ENCODE measurements at places on chromosomes 11 and 22.
A peak's percentile ranks its signal among the peaks of the same experiment; 100 is the strongest.

GRCh38 chr22:25563761-25564319 is 635 bp upstream of the GRK3 start:
- DNase-seq = peak; percentile 45

DNA sequence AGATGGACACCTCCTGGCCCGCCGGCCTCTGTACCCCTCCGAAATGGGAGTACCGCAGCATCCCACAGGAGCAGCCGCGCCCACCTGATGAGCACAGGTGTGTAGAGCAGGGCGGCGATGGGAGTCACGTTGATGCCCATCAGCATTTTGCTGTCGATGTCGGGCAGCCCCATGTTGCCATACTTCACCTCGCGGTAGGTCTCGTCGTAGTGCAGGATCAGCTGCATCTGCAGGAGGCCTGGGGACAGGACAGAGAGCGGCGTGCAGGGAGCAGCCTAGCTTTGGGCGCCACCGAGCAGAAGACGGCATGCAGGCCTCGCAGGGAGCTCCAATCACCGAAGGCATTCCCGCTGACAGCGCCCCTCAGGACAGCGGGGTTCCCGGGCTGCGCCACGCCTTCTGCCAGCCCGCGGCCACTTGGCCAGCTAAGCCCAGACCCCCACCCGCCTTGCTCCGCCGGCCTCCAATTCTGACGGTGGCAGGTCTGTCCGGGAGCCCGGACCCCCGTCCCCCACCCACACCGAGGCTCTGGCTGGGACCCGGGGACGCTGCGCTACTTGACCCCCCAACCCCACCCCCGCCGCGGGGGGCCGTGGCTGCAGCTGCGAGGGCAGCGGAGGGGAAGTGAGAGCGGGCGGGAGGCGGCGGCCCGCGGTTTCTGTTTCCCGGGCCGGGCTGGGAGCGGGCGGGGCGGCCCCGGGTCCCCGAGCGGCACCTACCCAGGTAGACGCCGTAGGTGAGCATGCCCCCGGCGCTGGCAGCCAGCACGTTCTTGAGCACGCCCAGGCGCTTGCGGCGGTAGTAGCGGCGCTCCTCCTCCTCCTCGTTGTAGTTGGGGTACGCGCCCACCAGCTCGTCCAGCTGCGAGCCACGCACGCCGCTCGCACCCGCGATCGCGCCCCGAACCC is 705 bp downstream of the UNC93B1 start:
- no peak for DNase-seq

- DNase-seq = no peak
Observed at GRCh38 chr11:92663539-92663938, 305.9 kb upstream of the MTNR1B start.

- no peak for DNase-seq
Observed at GRCh38 chr11:117641008-117641915, 155.8 kb downstream of the DSCAML1 start.

- no peak for DNase-seq
Observed at GRCh38 chr11:235180-235579, 962 bp downstream of the SIRT3 start.

DNA sequence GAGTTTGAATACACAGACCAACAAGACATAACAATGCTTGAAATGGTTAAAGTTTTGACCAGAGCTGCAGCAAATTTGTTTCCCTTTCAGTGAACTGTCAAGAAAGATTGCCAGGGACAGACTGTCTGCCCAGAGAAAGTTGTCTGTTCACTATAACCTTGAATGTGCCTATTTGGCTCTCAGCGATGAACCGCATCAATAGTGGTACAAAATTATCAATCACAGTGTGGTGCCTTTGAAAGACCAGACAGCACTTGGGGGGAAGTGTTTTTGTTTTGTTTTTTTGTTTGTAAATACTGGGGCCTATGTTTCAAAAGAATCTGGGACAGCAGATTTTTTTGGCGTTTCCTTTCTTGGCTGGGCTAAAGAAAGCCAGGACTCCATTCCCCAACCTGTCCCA is 123.1 kb downstream of the CD44 start:
- no peak for DNase-seq

GRCh38 chr11:2700415-2701211 is 819 bp upstream of the KCNQ1OT1 start:
- DNase-seq = peak; percentile 63

DNA sequence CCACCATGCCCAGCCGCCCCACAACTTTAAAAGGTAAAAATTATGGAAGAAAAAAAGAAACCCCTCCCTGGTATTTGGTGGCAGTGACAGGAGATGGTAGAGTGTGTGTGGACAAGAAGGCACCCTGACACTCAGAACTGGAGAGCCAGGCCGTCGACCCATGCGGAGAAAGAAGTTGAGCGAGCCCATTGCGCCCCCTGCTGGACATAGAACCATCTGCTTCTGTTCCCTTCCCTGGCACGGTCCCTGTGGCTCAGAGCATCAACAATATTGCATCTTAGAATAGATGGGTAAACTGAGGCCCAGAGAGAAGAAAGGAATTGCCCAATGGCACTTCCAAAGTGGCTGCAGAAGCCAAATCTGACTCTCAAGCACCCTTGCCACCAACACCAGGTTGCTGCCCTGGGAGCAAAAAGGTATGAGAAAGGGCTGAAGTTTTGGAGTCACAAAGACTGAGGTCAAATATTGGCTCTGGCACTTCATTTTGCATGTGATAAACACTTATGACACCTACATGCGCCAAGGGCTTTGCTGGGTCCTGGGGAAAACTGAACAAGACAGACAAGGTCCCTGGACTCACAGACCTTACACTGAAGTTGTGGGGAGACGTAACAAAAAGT is 8.6 kb downstream of the MRPL11 start:
- peak; percentile 52 for DNase-seq

- DNase-seq = no peak
Observed at GRCh38 chr22:49589811-49590210, 237.9 kb downstream of the BRD1 start.

DNA sequence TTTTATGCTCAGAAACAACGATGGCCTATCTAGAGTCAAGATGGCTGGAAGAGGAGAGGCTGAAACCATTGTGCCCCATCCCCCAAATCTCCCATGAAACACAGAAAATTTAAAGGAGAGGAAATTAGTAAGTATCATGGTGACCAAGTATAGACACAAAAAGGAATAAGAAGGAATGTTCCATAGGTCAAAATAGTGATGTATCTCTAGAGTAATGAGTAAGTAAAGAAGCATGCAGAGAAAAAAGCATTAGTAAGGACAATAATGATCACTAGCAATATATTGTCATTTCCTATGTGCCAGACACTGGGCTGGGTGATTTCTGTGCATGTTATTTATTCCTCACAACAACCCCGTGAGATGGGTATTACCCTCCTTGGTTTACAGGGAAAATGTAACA is 2.6 kb upstream of the SLC22A24 start:
- no peak for DNase-seq

DNA sequence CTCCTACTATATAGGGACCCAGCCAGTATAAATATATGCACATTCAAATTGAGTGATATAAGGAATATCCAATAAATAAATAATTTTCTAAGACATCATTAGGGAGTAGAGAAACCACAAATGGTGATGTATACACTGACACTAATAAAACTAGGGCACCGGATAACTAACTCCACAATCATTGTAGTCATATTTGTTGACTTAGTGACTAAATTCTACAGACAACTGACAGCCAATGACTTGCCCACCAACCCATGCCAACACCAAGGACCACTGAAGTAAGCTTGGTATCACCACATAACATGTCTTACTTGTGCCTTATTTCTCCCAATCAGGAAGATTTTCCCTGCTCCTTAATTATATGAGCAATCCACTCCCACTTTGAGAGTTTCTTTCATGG is 139.6 kb upstream of the TRPC6 start:
- no peak for DNase-seq

DNA sequence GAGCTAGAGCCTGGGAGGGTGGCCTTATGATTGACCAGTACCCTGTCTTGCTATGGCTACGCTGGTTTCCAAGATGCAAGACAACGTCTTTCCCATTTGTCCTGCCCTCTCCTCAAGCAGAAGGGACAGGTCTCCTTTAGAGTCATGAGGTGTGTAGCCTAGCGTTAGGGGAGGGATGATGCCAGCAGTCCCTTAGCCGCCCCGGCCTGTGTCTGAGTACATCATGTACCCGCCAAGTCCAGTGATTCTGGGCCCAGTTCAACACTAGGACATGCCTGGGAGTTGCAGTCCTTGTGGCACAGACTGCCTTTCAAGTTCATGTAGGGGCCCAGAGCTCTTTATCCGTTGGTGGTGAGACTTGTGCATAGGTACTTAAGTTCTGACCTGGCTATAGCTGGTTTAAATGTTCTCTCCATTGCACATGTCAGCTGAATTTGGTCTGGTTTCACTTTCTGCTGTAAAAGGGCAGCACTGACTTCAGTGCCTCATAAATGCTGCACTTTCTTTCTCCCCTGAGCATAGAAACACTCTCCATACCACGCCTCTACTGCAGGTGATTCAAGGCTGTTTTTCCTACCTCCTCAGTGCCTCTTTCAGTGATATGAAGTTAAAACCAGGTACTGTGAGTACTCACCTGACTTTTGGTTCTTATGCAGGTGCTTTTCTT is 151.1 kb downstream of the METTL15 start:
- no peak for DNase-seq

DNA sequence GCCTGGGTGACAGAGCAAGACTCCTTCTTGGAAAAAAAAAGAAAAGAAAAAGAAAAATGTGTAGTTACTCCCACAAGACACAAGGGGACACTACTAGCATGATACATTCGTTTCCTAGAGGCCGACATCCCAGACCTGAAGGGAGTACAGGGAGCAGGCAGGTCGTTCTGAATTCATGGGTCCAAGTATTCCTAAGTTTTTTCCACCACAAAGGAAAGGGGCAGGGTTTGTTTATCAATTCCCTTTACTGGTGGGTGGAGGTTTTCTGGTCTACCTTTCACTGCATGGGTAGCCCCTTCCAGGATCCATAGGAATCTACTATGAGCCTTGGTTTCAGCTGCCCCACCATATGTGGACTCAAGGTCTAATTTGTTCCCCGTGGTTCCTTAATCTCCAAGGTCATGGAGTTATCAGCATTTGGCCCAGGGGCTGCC is 11.8 kb downstream of the TIGD3 start:
- DNase-seq = no peak

DNA sequence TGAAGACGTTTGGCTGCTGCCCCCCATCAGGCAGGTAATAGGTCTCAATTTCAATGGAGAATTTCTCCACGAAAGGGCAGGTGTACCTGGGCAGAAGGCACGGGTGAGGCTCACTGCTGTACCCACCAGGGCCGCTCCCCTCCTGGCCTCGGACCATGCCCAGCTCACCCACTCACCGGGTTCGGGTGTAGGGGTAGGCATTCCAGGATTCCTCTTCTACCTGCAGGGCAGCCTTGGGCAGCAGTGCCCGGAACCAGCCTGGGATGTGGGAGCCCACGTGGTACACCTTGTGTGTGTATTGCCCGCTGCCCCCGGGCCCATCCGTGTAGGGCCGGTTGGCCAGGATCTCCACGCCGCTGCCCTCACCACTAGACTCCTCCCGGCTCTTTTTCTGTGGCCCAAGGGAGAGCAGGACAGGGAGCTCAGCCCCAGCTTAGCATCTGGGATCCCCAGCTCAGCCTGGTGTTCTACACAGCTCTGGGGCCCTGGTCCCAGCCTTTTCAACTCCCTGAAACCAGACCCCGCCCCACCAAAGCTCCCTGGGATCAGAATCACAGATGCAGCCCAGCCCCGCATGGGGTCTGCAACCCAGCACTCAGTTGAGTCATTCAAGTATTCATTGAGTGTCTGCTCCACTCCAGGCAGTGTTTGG is 2.7 kb downstream of the PITPNM1 start:
- DNase-seq = no peak

DNA sequence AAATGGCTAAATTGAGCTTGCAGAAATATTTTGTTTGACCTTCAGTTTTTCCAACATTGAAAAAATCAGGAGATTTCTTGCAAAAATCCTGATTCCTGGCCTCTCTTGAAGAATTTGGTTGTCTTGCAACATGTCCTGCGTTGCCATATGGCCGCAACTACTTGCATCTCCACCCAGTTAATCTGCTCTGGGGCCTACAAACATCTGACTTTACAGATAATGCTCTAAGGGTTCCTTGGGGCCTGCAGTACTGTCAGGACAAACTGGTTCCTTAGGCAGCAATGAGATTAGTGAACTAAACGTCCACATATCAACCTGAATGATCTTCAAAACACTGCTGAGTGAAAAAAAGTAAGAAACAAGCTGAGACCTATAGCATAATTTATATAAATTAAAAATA is 36.6 kb upstream of the FEZ1 start:
- no peak for DNase-seq

DNA sequence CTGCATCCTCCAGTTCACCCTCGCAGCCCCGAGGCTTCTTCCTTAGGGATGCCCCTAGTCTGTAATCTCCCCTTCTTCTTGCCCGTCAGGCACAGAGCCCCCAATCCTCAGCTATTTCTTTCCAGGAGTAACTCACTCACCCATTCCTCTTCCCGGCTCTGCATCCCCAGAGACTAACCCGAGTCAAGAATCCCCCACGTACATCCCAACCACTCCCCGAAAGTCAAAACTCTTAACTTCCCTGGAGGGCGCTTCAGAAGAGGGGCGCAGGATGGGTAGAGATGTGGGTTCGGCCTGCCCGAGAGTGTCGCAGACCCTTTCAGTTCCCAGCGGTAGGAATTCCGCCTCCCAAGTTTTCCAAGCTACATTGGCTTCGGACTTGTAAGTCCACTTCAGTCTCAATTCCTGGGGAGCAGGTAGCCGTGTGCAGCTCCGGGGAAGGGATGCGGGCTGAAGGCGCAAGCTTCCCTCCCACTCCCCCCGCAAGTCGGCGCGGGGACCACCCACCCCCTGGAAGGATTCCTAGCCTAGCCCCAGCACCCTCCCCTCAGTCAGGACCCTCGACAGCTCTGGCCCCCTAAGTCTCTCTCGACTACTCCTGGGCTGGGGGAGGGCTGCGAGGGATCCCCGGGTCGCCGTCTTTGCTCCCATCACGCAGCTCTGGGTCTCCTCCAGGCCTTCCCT is 871 bp downstream of the BDNF start:
- DNase-seq = no peak

DNA sequence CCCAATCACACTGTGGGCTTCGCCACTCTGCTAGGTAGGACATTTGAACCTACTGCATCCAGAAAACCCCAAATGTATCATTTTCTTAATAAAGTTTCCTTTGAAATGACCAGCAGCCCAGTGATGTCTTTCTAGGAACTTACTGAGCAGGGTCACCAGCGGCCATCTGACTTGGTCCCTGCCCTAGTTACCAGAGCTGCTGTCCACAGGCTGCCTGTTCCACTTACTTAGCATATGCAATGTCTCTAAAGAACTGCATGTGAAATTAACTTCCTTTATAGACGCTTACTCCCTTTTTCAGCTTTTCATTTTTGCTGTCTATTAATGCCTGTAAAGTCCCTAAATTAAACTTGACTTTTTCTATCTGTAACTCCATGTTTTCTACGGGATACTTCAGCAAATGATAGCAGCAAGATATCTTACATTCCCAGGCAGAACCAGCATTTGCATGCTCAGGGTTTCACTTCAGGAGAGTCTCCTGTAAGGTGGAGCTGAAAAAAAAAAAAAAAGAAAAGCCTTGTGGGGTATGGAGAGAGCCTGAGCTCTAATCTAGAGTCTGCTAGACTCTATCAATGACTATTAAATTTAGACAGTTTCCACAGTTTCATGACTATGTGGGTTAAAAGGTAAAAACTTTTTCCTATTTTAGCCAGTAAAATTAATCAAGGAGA is 125.0 kb downstream of the FAT3 start:
- no peak for DNase-seq

- peak; percentile 67 for DNase-seq
Observed at GRCh38 chr11:95592471-95592870, 197.1 kb downstream of the FAM76B start.

All from tibial artery (tissue), 4 donors.